Right renal pelvis (tissue), 4 donors: ENCODE measurements at places on chromosomes 11 and 22. TPM values are rescaled to one million over a fixed set of nuclear protein-coding genes. Genes with fewer than 3 reads are reported as not detected.

LARGE2 gene
- polyA plus RNA-seq = 21.6 TPM

- DNase-seq = no peak
Measured at GRCh38 chr22:19138217-19139000, 6.0 kb downstream of the ESS2 start.

DNA sequence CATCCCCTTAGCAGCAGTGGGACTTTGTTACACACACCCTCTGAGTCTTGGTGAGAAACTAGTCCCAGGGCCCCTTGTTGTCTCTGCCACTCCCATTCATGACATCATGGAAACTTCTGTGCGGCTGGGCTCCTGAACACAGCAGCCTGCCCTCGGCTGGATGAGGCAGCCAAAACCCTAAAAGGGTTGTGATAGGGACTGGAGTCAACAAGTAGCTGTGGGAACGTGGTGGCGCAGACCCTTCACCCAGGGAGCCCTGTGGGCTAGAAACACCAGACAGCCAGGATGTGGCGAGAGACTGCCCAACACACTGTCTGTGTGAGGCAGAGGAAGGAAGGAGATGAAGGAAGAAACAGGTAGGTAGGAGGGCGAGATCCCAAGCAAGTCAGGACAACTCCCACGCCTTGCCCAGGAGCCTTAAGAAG lies 3.9 kb downstream of the CD3D start:
- DNase-seq = no peak

RASGRP2 gene
- 6.4 TPM for polyA plus RNA-seq

HEPACAM gene
- polyA plus RNA-seq = 2.1 TPM
